ENCODE measurements at places on chromosomes 6 and 20. TPM values are rescaled to one million over a fixed set of nuclear protein-coding genes. Genes with fewer than 3 reads are reported as not detected.

GRCh38 chr6:134060491-134061106 is 8.2 kb upstream of the SLC2A12 start:
- no peak overlapping the region for H3K4me3 ChIP-seq
- H3K4me1 ChIP-seq: peaks cover 7% of the 10 kb centered on the region
- H3K36me3 ChIP-seq: no peaks in the 10 kb centered on the region
- H3K27me3 ChIP-seq: no peaks in the 10 kb centered on the region
- DNase-seq: no peak

- DNase-seq: peak; percentile 87
- no peak overlapping the region for H3K4me3 ChIP-seq
- peaks cover 38% of the 10 kb centered on the region for H3K27me3 ChIP-seq
- H3K4me1 ChIP-seq: peaks cover 5% of the 10 kb centered on the region
- H3K27ac ChIP-seq: no peak overlapping the region
- no peaks in the 10 kb centered on the region for H3K36me3 ChIP-seq
Measured at GRCh38 chr6:31441365-31442267, 38.2 kb downstream of the MICA start.

DNA sequence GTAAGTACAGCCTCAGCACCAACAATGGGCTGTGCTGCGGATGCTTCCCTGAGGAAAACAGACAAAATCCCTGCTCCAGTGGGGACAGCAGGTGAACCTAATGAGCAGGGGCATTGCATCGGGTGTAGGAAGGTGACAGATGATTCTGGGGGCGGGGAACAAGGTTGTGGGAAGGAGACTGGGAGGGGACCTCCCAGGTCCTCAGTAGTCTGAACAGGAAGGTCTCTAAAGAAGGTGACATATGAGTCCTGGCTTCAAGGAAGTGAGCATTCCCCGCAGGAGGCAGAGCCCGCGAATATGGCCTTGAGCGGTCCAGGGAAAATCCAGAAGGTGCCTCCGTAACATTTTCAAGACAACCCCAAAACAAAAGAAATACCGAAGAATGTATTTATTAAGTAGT is 19.4 kb downstream of the ULBP1 start:
- no peak overlapping the region for H3K4me3 ChIP-seq
- peaks cover 93% of the 10 kb centered on the region for H3K27me3 ChIP-seq
- H3K4me1 ChIP-seq: no peaks in the 10 kb centered on the region
- H3K27ac ChIP-seq: no peak overlapping the region
- no peak for DNase-seq
- H3K36me3 ChIP-seq: no peaks in the 10 kb centered on the region

- H3K36me3 ChIP-seq: no peaks in the 10 kb centered on the region
- H3K27me3 ChIP-seq: no peaks in the 10 kb centered on the region
- DNase-seq: no peak
- no peaks in the 10 kb centered on the region for H3K4me1 ChIP-seq
- no peak overlapping the region for H3K4me3 ChIP-seq
Measured at GRCh38 chr6:75991941-75992340, 80.5 kb downstream of the IMPG1 start.

DNA sequence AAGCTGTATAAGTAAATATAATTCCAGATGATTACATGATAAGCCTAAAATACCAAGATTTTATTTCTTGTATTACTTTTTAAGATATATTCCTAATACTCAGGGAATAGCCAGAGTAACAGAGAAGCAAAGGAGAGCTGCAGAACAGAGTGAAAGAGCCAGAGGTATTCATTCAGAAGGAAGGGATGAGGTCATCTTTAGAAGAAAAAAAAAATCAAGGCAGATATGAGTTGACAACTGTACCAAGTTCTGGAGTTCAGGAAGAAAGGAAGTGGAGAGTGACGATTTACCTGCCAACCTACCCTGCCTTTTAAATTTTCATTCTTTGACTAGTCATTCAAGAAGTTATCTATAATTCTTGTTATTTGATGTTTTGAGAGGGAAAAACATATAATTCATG is 28.8 kb upstream of the NHSL1 start:
- no peaks in the 10 kb centered on the region for H3K27me3 ChIP-seq
- peaks cover 7% of the 10 kb centered on the region for H3K4me1 ChIP-seq
- H3K4me3 ChIP-seq: no peak overlapping the region
- no peaks in the 10 kb centered on the region for H3K36me3 ChIP-seq
- H3K27ac ChIP-seq: no peak overlapping the region

GRCh38 chr6:73566954-73567591 is 46.2 kb upstream of the EEF1A1 start:
- no peak overlapping the region for H3K4me3 ChIP-seq
- peak overlapping the region; percentile 74 for H3K27ac ChIP-seq
- no peaks in the 10 kb centered on the region for H3K27me3 ChIP-seq
- H3K4me1 ChIP-seq: no peaks in the 10 kb centered on the region
- H3K36me3 ChIP-seq: no peaks in the 10 kb centered on the region

GRCh38 chr20:63056236-63057170 is 49.7 kb upstream of the BHLHE23 start:
- no peak overlapping the region for H3K27ac ChIP-seq
- H3K4me3 ChIP-seq: no peak overlapping the region
- H3K4me1 ChIP-seq: no peaks in the 10 kb centered on the region
- peak; percentile 24 for DNase-seq
- peaks cover 50% of the 10 kb centered on the region for H3K27me3 ChIP-seq
- H3K36me3 ChIP-seq: no peaks in the 10 kb centered on the region

- peak within 1 kb of the TSS; percentile 91 for H3K27ac ChIP-seq
- H3K4me3 ChIP-seq: peak within 1 kb of the TSS; percentile 52
- H3K36me3 ChIP-seq: no peaks in the 10 kb centered on the region
- peak; percentile 74 for DNase-seq
Measured at GRCh38 chr6:36129941-36130666, at the start of gene MAPK13. TSS of gene MAPK13 (plus strand) at chr6:36130513. CDS start at chr6:36130583, 70 bp downstream.

- H3K4me1 ChIP-seq: no peaks in the 10 kb centered on the region
- peak; percentile 37 for DNase-seq
- H3K36me3 ChIP-seq: no peaks in the 10 kb centered on the region
- no peak overlapping the region for H3K27ac ChIP-seq
- H3K4me3 ChIP-seq: no peak overlapping the region
Measured at GRCh38 chr6:88780714-88781389, 182.6 kb downstream of the RNGTT start.

- H3K36me3 ChIP-seq: no peaks in the 10 kb centered on the region
- H3K27me3 ChIP-seq: no peaks in the 10 kb centered on the region
- no peak overlapping the region for H3K27ac ChIP-seq
Measured at GRCh38 chr6:35448191-35448590, 3.9 kb upstream of the FANCE start.

GRCh38 chr6:41175084-41175483 is 12.2 kb upstream of the TREM2 start:
- H3K36me3 ChIP-seq: no peaks in the 10 kb centered on the region
- DNase-seq: no peak
- H3K4me3 ChIP-seq: no peak overlapping the region

GRCh38 chr20:53930651-53931504 is 139.5 kb downstream of the BCAS1 start:
- peaks cover 3% of the 10 kb centered on the region for H3K4me1 ChIP-seq
- H3K27ac ChIP-seq: peak overlapping the region; percentile 67
- no peaks in the 10 kb centered on the region for H3K36me3 ChIP-seq
- no peak for DNase-seq

- H3K27me3 ChIP-seq: peaks cover 11% of the 10 kb centered on the region
- peaks cover 29% of the 10 kb centered on the region for H3K4me1 ChIP-seq
- H3K36me3 ChIP-seq: no peaks in the 10 kb centered on the region
- H3K4me3 ChIP-seq: peak overlapping the region; percentile 50
- DNase-seq: peak; percentile 74
Measured at GRCh38 chr20:840858-841567, 7.5 kb downstream of the FAM110A start.

DNA sequence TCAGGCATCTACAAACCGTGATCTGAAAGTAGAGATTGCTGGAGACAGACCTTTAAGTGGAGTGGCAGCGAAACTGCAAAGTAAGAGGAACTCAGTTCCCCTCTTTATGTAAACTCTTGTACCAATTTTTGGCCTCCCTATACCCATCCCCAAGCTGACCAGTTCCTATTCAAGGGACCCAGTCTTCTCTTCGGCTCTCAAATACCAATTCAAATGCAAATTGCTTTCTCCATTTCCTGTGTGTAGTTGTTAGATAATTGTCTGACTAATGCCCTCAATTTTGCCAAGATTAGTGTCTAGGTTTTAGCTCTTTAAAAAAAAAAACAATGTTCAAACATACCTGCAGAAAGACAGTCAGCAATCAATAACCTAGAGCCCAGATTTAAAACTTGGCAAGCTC is 150.9 kb downstream of the EYA4 start:
- H3K27ac ChIP-seq: no peak overlapping the region
- no peaks in the 10 kb centered on the region for H3K36me3 ChIP-seq
- DNase-seq: no peak
- H3K4me3 ChIP-seq: no peak overlapping the region

DNA sequence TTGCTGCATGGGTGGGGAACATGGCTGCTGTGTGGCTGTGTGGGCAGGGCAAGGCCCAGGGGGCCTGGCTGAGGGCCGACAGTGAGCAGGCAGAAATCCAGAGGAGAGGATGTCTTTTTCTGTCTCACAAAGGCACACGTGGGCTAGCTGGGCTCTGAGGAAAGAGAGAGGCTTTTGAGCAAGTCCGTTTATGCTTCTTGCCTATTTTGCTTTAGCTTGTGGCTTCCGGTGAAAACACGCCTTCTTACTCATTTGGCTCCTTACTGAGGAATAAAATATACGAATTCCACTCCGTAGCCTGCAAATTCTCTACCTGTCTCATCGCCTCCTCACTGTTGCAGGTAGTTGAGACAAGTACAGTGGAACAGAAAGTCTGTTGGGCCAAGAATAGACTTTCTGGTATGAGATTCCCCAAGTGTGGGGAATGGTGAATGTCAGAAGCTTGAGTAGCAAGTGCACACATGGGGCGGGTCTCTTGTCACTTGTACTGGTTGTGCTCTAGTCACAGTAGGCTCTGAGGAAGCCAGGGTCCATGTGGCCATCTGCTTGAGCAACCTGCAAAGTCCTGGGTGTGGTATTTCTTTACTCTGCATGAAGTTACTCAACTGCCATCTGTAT is 28.4 kb downstream of the WRNIP1 start:
- peak overlapping the region; percentile 31 for H3K27ac ChIP-seq
- H3K36me3 ChIP-seq: no peaks in the 10 kb centered on the region
- DNase-seq: peak; percentile 54

DNA sequence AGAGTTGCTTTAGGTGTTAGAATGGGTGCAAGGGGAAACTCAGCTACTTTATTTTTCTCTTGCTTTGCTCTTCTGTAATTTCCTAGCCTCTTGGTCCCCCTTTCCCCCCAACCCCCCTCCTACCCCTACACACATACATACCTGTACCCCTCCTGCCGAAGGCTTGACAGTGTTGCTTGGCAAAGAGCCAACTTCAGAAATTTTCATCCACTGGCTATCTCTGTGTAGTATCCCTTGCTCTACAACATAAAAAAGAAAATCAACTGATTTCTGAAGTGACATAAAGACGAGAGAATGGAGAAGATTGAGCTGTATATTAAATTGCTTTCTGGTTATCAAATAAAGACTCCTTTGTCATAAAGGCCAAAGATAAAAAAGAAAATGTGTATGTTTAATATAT is 498.1 kb upstream of the SOX4 start:
- H3K36me3 ChIP-seq: no peaks in the 10 kb centered on the region
- no peak overlapping the region for H3K4me3 ChIP-seq
- no peak for DNase-seq
- no peaks in the 10 kb centered on the region for H3K27me3 ChIP-seq
- H3K4me1 ChIP-seq: no peaks in the 10 kb centered on the region

- no peaks in the 10 kb centered on the region for H3K27me3 ChIP-seq
- DNase-seq: no peak
- H3K4me1 ChIP-seq: no peaks in the 10 kb centered on the region
Measured at GRCh38 chr6:169243186-169243585, 10.5 kb downstream of the THBS2 start.

DNA sequence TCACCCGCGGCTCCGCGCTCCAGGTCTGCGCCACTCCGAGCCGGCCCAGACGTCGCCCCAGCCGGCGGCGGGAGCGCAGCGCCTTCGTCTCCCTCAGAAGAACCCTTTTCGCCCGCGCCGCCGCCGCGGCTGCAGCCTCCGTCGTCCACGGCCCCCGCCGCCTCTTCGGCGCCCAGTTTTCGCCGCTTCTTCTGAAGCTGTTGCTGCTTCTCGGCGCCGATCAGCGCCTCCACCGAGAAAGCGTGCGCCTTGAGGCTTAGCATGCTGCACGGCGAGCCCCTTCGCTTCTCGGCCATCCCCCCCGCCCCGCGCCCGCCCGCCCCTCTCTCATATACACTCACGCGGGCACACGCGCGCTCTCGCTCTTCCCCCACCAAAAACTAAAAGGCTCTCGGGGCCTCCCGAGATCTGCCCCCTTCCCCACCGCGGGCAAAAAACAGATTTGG is 489 bp downstream of the TBX18 start:
- peak overlapping the region; percentile 45 for H3K27ac ChIP-seq
- DNase-seq: no peak
- H3K36me3 ChIP-seq: no peaks in the 10 kb centered on the region
- peaks cover 24% of the 10 kb centered on the region for H3K4me1 ChIP-seq
- H3K27me3 ChIP-seq: peaks cover 100% of the 10 kb centered on the region
- peak overlapping the region; percentile 15 for H3K4me3 ChIP-seq

DNA sequence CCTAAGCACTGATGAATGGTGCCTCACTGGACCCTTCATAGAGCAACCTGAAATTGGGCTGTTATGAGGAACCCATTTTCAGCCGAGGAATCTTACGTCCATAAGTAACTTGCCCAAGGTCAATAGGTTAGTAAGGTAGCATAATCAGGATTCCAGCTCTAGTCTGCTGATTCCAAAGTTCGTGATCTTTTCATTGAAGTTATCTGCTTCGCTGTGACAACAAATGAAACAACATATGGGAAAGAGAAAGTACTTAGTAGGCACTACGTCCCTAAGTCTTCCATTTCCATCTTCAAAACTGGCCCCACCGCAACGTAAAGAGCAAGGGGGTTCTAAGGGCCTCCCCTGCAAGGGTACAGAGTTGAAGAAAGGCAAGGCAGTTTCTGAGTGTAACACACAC is 49.5 kb downstream of the MYLIP start:
- DNase-seq: no peak
- no peaks in the 10 kb centered on the region for H3K36me3 ChIP-seq
- no peak overlapping the region for H3K27ac ChIP-seq
- H3K4me3 ChIP-seq: no peak overlapping the region
- no peaks in the 10 kb centered on the region for H3K27me3 ChIP-seq
- H3K4me1 ChIP-seq: no peaks in the 10 kb centered on the region

DNA sequence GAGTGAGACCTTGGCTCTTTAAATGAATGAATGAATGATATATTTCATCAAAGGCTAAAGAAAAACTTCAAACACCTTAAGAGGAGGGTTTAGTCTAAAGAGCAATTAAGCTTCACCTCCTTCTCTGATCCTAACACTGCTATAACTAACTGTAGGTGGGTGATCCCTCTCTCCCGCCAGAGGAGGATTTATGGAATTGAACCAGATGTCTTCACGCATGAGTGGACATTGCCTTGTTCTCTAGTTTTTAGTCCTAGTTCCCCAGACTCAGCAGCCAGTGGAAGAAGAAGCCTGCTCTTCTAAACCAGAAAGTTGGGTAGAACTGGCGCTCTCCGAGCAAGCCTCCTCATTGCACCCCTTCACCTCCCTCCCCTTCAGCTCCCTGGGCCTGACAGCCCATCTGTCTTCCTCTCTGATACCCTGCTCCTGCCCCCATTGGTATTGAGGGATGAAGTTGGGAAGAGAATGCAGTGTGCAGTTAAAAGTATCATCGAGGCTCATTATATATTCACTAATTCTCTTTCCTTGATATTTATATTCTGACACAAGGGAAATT is 142.7 kb downstream of the ARID1B start:
- H3K4me1 ChIP-seq: peaks cover 3% of the 10 kb centered on the region
- no peak overlapping the region for H3K4me3 ChIP-seq
- no peak for DNase-seq
- H3K27ac ChIP-seq: no peak overlapping the region

The SPATA25 gene
- 6.0 TPM for total RNA-seq

The NOTCH4 gene
- 13.1 TPM for total RNA-seq

The CALHM5 gene
- total RNA-seq: 0.27 TPM

The AKAP12 gene
- total RNA-seq: 25.7 TPM

The LIN28B gene
- not detected for total RNA-seq

The PRDM13 gene
- total RNA-seq: not detected

The TRIM40 gene
- 2.5 TPM for total RNA-seq

The GLP1R gene
- total RNA-seq: not detected

The DCBLD1 gene
- 19.4 TPM for total RNA-seq

The TMEM239 gene
- not detected for total RNA-seq

The BLCAP gene
- total RNA-seq: 100 TPM
